Urinary bladder (tissue), 4 donors: ENCODE measurements at places on chromosomes 1 and 21. TPM values are rescaled to one million over a fixed set of nuclear protein-coding genes. Genes with fewer than 3 reads are reported as not detected.

The RBM11 gene
- polyA plus RNA-seq: 0.56 TPM

The HCRTR1 gene
- polyA plus RNA-seq: 0.09 TPM

The KCNQ4 gene
- 13.1 TPM for polyA plus RNA-seq

The PCP4 gene
- 725 TPM for polyA plus RNA-seq

The UBE2Q1 gene
- polyA plus RNA-seq: 39.1 TPM

The ARMH1 gene
- 3.5 TPM for polyA plus RNA-seq

The CD52 gene
- polyA plus RNA-seq: 17.0 TPM

The CFHR2 gene
- polyA plus RNA-seq: 0.34 TPM

The FAM151A gene
- polyA plus RNA-seq: 0.10 TPM

The NBPF20 gene
- 1.5 TPM for polyA plus RNA-seq

The SLC22A15 gene
- 1.5 TPM for polyA plus RNA-seq

The FCRL1 gene
- polyA plus RNA-seq: 0.10 TPM

The MPL gene
- 0.33 TPM for polyA plus RNA-seq

The MYCL gene
- 5.5 TPM for polyA plus RNA-seq

The TCHHL1 gene
- not detected for polyA plus RNA-seq

The OR6Y1 gene
- polyA plus RNA-seq: not detected

The FMO5 gene
- 4.8 TPM for polyA plus RNA-seq

The SNIP1 gene
- polyA plus RNA-seq: 7.8 TPM

The SPATA1 gene
- 0.24 TPM for polyA plus RNA-seq

The ZSWIM5 gene
- 3.6 TPM for polyA plus RNA-seq

The C4BPA gene
- 0.91 TPM for polyA plus RNA-seq

The HSD3B1 gene
- not detected for polyA plus RNA-seq

The AADACL3 gene
- polyA plus RNA-seq: not detected

The AMY1A gene
- polyA plus RNA-seq: not detected

The SELENBP1 gene
- 82.8 TPM for polyA plus RNA-seq

The GPR37L1 gene
- polyA plus RNA-seq: 0.10 TPM

The OR6K6 gene
- not detected for polyA plus RNA-seq

The DDX59 gene
- polyA plus RNA-seq: 18.5 TPM

The RGSL1 gene
- not detected for polyA plus RNA-seq

The PCBP3 gene
- 4.6 TPM for polyA plus RNA-seq

The BRINP2 gene
- 0.25 TPM for polyA plus RNA-seq

The SYT14 gene
- 0.05 TPM for polyA plus RNA-seq

The NR0B2 gene
- polyA plus RNA-seq: not detected
